ENCODE measurements at places on chromosomes 4 and X.

- no peak for DNase-seq
Measured at GRCh38 chr4:89245459-89245858, 62.1 kb downstream of the GPRIN3 start.

DNA sequence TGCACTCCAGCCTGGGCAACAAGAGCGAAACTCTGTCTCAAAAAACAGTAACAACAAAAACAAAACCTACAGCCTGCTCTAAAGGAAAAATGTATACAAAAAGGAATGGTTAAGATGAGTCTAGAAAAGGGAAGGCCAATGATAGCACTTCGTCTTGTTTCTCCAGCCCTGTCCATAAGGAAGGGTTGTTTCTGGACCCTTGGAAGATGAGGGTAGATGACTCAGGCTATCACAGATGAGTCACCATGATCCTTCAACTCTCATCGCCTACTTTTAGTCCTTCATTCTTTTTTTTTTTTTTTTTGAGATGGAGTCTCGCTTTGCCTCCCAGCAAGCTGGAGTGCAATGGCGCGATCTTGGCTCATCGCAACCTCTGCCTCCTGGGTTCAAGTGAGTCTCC lies 8.8 kb downstream of the PLA2G12A start:
- peak; percentile 61 for DNase-seq

GRCh38 chrX:150730719-150731118 lies 37.5 kb downstream of the MTMR1 start:
- peak; percentile 52 for DNase-seq

GRCh38 chrX:25507801-25508200 lies 492.0 kb upstream of the ARX start:
- DNase-seq = no peak

GRCh38 chr4:51907006-51907669 lies 64.2 kb downstream of the DCUN1D4 start:
- no peak for DNase-seq
